ENCODE measurements at places on chromosomes 5 and 9.

DNA sequence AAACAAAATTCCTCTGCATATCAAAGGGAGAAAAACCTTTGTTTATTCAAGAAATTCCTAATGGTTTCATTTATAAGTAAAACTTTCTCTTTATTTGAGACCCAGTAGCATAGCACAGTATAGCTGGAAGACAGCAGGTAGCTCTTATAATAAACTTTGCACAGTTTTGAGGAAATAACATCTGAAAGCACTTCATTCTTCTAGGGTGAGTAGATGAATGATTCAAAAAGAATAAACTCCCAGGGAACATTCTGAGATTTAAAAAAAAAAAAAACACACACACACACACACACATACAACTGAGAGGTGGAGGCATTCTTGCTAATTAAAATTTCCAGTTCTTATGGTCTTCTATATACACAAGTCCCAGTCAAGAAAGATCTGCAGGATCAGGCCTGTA, 197.3 kb downstream of the BNC2 start:
- DNase-seq, result no peak

DNA sequence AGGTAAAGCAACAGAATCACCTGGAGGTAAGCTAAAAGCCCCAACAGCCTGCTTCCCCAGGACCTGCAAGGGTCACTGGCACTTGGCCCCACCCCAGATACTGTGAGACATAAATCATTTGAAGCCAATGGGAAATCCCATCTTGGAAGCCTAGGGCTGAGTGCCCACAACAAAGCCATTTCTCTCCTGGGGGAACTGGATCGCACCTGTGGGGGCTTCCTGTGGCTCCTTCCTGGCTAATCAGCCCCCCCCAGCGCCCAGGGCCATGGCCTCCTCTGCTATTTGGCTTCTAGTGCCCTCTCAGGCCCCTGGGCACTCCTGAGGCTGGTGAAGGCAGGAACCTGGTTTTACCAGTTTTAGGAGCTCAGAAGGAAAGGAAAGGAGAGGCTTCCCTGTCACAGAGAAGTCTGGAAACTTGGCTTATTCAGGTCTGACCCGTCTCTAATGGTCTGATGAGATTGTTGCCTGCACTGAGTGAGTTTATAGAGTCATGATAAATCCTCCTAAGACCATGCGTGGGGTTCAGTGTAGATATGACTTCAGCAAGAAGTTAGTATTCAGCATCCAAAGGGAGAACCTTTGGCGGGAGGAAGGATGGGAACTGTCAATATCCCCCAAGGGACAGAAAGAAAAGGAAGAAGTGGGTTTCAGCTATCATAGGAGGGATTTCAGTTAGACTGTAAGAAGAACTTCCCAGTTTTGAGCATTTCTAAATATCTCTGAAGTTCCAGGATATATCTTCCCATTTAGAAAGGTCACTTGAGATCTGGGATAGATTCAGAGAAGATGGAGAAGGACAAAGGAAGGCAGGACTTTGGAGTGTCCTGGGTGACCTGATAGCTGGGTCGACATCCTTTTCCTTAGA, 1.2 kb downstream of the KCNMB1 start:
- no peak for DNase-seq

- DNase-seq, result no peak
Measured at GRCh38 chr9:100419166-100419565, 7.8 kb upstream of the MSANTD3 start.

GRCh38 chr5:65037831-65038815, 269.4 kb downstream of the CWC27 start:
- peak; percentile 25 for DNase-seq

DNA sequence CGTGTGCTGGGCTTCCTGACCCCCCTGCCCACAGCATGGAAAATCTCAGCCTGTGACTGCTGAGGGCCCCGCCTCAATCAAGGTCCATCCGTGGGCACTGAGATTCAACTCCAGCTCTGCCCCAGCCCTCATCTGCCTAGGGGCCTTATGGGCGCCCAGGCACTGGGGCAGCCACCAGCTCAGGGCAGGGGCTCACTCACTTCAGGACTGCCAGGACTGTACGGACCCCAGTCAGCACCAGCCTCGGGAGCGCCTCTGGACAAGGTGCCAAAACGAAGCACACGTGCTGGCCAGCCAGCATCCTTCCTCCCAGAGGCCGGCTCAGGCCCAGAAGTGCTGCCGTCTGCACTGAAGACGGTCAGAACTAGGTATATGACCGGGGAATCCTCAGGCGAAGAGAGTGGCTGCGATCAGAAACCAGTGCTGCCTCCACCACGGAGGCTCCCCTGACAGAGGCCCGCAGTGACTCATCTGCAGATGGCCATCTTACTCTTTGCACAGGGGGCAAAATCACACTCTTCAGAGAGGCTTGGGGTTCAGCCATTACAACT, 19.6 kb downstream of the CLPTM1L start:
- DNase-seq, result no peak

DNA sequence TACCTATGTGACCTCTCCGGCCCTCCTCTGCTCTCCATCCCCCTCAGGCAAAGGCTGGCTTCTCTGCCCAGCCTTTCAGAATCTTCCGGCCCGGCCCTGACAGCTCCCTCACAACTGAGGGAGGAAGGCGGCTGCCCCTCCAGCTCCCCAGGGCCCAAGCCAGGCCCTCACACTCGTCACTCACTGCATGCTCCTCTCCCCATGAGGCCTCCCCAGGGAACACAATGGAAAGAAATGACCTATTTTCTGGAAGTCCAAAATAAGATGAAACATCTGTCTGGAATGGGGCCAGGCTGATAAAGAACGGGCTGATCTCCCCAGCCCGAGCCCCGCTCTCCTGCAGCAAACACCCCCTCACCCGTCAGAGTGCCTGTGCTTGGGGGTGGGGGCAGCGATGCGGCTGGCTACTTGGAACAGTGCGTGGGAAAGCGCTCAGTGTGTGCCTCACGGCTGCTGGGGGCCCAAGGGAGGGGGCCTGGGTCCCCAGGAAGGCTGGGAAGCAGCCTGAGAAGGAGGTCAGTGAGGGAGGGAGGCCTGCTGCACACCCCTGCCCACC, 11.3 kb downstream of the PDGFRB start:
- peak; percentile 36 for DNase-seq

DNA sequence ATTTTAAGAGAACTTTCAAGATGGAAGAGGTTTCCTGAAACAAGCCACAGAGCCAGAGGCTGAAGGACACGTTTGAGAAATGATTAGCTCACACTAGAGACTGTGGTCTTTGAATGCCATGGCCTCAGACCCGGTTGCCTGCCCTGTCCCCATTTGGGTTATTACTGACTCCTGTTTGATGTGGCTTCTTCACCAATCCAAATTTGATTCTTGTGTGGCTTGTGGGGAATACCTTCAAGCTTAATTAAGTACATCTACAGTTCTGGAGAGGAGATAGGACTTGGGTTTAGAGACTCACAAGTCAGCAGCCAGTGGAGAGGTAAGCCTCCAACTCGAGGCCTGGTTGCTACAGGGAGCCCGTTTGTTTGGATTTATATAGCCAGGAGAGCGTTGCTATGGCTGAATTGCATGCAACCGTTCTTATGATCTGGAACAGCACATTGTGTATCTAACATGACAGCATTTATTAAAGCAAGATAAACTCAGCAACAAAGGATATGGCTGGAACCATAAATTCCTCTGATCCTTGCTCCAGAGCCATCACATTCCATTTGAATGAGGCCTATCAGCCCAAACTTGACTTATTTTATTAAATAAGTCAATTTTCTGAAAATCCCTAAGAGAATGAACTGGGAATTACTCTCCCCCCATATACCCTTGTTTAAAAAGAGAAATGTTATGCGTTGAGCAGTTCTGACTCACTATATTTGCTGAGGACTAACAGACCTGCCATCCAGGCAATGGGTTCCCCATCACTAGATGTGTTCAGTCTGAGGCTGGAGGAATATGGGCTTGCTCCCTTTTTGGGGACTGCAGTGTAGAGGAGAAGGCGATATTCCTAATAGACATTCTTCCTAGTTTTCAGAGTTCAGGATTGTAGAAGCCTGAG, 88.4 kb upstream of the TNFSF8 start:
- DNase-seq, result no peak

DNA sequence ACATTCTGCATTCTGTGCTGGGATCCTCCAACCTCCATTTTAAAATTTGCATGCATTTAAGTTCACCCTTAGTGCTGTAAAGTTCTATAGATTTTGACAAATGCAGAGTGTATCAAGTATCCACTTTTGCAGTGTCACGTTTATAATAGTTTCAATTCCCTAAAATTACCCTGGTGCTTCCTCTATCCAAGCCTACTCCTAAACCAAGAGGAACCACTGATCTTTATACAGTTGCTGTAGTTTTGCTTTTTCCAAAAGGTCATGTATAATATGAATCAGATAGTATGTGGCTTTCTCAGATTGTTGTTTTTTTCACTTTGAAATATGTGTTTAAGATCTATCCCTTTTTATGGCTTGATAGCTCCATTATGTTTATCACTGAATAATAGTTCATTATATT, 468.4 kb upstream of the CDH6 start:
- no peak for DNase-seq

- no peak for DNase-seq
Measured at GRCh38 chr9:38292480-38292879, 100.0 kb upstream of the ALDH1B1 start.

GRCh38 chr5:154333016-154333415, 112.8 kb upstream of the SAP30L start:
- DNase-seq, result no peak

- no peak for DNase-seq
Measured at GRCh38 chr9:77945798-77946197, 85.8 kb downstream of the GNAQ start.

GRCh38 chr9:38368731-38369130, 23.8 kb upstream of the ALDH1B1 start:
- DNase-seq, result no peak

DNA sequence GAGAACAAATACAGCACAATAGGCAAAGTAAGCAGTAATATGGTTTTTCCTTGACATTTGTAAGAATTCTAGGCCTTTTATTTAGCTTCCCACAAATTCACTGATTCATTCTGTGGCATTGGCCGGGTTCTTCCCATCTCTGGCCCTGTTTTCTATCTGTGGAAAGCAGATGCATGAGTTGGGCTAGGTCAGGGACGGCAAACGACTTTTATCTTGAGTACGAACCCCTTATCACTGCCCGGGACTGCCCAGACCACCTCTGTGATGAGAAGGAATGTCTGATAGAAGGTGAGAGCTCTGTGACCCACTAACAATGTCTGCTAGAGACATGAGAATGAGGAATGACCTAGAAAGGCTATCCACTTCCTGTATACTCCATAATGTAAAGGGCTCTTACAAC, 35.4 kb upstream of the ADAM19 start:
- DNase-seq, result no peak

DNA sequence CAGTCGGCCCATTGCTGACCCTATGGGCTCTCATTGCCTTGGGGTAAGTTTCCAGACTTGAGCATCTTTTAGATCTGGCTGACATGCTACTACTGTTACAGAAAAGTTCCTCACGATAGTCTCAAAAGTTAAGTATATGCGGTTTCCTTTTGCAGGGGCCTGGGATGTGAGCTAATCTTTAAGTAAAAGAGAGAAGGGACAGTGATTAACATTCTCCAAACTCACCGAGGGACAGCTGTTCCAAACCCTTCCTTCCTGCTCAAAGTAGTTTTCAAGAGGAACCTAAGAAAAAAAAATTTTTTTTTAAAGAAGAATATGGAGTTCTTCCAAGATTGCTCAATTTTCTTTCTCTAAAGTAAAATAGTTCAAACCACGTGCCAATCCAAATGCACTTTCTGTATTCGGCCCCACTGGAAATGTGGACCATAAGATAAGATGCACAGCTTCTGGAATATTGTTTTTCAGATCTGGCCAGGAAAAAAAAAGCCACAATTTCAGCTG, 168.0 kb upstream of the SPRY4 start:
- DNase-seq, result no peak

DNA sequence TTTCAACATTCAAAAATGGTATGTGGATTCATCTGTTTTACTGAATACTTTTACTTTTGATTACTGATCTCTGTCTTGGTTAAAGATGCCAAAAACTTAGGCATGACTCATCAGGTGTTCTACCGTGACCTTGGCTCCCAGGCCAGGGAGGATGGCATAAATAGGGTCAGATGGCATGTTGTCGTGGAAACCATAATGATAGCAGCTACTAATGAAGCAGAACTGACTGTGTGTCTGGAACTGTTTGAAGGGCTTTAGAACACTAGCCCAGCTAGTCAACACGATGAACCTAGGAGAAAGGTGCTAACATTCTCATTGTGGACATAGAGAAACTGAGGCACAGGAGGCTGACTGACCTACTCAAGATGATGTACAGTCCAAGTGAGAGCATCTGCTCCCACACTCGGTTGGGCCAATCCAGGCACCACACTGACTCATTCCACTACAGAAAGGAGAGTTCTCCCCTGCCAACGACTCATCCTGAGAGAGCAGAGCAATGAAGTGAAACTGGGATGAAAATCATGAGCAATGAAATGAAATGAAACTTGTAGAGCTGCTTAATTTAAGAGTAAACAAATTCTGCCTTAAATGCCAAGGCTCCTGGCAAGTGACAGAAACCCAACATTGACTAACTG, 116.0 kb downstream of the TENT4A start:
- no peak for DNase-seq

GRCh38 chr5:132557478-132558172, 848 bp downstream of the RAD50 start:
- peak; percentile 41 for DNase-seq

- DNase-seq, result no peak
Measured at GRCh38 chr5:102778478-102778877, 23.4 kb downstream of the PAM start.

DNA sequence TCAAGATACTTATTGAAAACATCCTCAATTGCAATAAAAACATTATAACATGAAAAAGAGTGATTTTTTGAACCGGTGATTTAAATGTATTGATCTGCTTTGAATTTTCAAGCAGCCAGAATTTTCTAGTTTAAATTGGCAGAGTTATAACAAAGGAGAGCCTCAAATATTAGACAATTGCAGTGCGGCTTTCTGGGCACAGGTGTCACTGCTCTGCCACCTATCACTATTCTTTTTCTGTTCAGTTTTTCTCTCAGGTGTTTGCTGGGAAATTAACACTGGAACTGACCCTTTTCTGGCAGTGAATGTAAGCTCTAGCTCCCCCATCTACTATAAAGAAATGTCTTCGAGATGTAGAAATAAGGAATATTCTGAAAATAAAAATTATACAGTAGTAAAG, 23.0 kb downstream of the ZBED3 start:
- DNase-seq, result no peak

DNA sequence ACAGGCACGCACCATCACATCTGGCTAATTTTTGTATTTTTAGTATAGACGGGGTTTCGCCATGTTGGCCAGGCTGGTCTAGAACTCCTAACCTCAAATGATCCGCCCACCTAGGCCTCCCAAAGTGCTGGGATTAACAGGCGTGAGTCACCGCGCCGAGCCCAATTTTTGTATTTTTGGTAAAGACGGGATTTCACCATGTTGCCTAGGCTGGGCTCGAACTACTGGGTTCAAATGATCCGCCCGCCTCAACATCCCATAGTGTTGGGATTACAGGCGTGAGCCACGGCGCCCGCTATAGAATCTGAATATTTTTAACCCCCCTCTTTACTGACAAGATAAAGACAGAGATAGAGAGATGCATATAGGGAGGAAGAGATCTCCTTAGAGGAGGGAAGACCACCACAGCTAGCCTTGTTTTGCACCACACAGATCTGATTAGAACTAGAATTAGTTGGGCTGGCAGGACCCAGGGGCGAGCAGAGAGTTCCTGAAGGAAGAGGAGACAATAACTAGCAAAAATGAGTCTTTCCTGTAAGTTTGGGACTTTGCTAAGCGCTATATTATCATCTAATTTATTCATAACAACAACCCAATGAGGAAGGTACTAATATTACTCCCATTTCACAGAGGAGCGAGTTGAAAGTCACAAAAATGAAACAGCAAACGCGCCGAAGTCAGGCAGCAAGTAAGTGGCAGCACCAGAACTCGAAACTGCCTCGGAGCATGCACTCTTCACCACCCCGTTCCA, 1.5 kb upstream of the ANKHD1 start:
- no peak for DNase-seq

GRCh38 chr9:131426545-131426944, 32.7 kb downstream of the PRRC2B start:
- DNase-seq, result no peak
